ENCODE measurements at places on chromosomes 1 and 21. TPM values are rescaled to one million over a fixed set of nuclear protein-coding genes. Genes with fewer than 3 reads are reported as not detected.

The ATP6V1G3 gene
- total RNA-seq, result not detected

The OR2T35 gene
- total RNA-seq, result not detected

- H3K36me3 ChIP-seq, result no peaks in the 10 kb centered on the region
- H3K4me1 ChIP-seq, result peaks cover 8% of the 10 kb centered on the region
- no peak overlapping the region for H3K27ac ChIP-seq
- no peak for DNase-seq
- H3K27me3 ChIP-seq, result no peaks in the 10 kb centered on the region
These were observed 395.5 kb downstream of the SMYD3 start for GRCh38 chr1:246111570-246111969.

- no peak overlapping the region for H3K27ac ChIP-seq
- no peak overlapping the region for H3K4me3 ChIP-seq
- H3K36me3 ChIP-seq, result no peaks in the 10 kb centered on the region
- no peaks in the 10 kb centered on the region for H3K4me1 ChIP-seq
These were observed 172.2 kb downstream of the TBX15 start for GRCh38 chr1:118815909-118816308.

- no peaks in the 10 kb centered on the region for H3K27me3 ChIP-seq
- H3K36me3 ChIP-seq, result no peaks in the 10 kb centered on the region
- H3K27ac ChIP-seq, result no peak overlapping the region
- no peak for DNase-seq
- H3K4me3 ChIP-seq, result no peak overlapping the region
These were observed 23.2 kb downstream of the RPE65 start for GRCh38 chr1:68426594-68426993.

GRCh38 chr1:165883056-165883455 is 55.6 kb downstream of the UCK2 start:
- H3K36me3 ChIP-seq, result peaks cover 13% of the 10 kb centered on the region
- H3K27me3 ChIP-seq, result no peaks in the 10 kb centered on the region
- peaks cover 25% of the 10 kb centered on the region for H3K4me1 ChIP-seq
- H3K27ac ChIP-seq, result no peak overlapping the region
- no peak overlapping the region for H3K4me3 ChIP-seq
- no peak for DNase-seq

GRCh38 chr1:158078569-158079080 is 85.2 kb downstream of the KIRREL1 start:
- H3K4me3 ChIP-seq, result no peak overlapping the region
- no peak overlapping the region for H3K27ac ChIP-seq
- H3K36me3 ChIP-seq, result no peaks in the 10 kb centered on the region
- no peak for DNase-seq

DNA sequence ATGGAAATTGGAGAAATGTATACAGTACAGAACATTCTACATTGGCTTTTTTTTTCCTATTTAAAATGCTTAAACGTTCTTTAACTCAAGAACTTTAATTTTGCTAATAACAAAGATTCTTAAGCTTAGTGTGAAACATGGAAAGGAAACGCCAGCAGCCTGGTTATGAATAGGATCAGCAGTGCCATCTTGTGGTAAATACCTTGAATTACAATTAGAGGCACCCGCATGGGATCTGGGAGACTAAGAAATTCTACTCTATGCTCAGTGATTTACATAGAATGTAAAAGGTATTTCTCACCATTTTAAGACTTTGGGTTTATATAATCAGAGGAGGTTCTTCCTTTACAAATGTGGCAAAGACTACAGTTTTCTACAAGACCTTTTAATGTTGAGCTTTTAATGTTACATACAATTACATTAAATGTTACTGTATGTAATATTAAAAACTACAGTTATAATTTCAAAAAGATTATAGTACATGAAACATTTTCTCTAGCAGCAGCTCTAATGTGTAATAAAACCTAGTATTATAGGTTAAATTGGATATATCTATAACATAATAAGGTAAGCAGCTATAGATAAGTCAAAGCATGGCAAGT is 32.1 kb upstream of the APOBEC4 start:
- peaks cover 8% of the 10 kb centered on the region for H3K4me1 ChIP-seq
- no peak overlapping the region for H3K27ac ChIP-seq
- no peak for DNase-seq
- no peak overlapping the region for H3K4me3 ChIP-seq

DNA sequence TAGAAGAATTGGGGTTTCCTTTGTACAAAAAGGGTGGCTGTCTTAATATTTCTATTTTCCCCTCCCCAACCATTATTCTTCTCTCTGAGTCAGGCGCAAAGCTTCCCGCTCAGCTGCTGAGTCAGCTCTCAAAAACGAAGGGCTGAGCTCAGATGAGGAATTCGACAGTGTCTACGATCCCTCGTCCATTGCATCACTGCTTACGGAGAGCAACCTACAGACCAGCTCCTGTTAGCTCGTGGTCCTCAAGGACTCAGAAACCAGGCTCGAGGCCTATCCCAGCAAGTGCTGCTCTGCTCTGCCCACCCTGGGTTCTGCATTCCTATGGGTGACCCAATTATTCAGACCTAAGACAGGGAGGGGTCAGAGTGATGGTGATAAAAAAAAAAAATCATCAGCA is 3.0 kb upstream of the TUFT1 start:
- no peak overlapping the region for H3K27ac ChIP-seq
- no peak for DNase-seq
- H3K4me1 ChIP-seq, result peaks cover 10% of the 10 kb centered on the region
- H3K27me3 ChIP-seq, result peaks cover 17% of the 10 kb centered on the region
